ENCODE measurements at places on chromosomes 12 and 14.
A peak's percentile ranks its signal among the peaks of the same experiment; 100 is the strongest.

- DNase-seq, result no peak
Observed at GRCh38 chr14:72680853-72681640, 212.9 kb downstream of the DPF3 start.

DNA sequence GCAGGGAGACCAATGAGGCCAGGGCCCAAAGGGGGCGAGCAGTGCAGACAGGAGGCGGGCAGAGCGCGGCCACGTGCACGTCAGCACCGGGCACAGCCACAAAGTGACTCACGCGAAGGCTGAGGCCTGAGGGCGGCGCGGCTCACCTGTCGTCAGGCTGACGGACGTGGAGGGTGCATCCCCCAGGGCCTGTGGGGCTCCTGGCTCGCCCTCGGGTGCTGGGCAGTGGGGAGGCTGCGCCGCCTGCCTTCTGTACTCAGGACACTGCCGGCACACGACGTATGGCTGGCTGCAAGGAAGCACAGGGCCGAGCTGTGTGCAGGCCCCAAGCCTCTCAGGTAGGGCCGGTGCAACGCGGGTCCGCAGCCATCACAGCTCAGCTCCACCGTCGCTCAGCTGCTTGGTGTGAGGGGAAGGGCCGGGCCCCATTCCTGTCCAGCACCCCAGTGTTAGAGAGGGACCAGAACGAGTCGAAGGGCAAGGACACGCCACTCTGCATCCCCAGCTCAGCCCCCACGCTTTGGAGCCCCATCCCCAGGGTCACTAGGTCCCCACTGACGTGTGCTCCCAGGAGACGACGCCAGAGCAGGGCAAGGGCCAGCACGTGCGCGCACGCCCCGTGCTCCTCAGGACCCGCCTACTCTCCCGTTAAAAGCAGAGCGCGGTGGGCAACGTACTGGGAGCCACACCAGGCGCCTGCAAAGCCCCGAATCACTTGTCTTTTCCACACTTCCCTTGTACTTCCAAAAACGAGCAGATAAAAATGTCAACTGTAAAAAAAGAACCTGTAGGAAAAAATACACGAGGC, 24.8 kb upstream of the GOLGA3 start:
- DNase-seq, result no peak

- DNase-seq, result peak; percentile 54
Observed at GRCh38 chr12:91926848-91927247, 218.8 kb downstream of the BTG1 start.

DNA sequence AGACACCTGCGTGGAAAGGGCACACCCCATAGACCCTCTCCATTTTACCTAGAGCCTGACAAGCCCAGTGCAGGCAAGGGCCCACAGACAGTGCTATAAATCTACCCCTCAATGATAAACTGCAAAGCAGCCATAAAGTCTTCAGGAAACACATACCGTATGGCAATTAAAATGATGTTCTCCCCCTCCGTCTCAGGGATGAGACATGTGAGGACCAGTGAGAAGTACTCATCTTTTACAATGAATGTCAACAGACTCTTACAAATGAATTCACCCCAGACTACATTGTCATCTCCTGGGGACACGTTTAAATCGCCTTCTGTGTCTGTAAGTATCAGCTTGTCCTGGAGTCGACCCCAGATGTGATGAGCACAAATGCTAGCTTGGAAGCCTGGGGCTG, 362.7 kb downstream of the ADGRD1 start:
- no peak for DNase-seq

- DNase-seq, result no peak
Observed at GRCh38 chr12:47276253-47276620, 196.5 kb upstream of the AMIGO2 start.

DNA sequence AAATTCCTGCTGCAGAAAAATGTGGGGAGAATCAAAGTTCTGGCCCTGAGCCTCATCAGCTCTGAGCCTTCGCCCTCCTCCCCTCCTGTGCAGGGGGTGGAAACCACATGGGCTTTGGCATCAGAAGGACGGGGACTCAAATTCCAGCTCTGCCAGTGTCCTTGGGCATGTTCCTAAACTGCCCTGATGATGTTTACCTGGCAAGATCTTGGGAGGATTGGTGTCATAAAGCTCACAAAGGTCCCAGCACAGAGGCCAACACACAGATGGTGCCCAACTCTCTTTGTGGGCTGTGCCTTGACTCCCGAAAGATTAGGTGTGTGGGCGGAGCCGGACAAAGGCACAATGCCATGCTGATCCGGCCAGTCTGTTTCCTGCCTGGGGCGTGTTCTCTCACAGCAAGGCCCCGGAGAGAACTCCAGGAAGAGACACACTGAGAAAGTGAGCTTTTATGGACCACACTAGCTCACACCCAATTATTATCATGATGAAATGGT, 20.5 kb upstream of the CLMN start:
- no peak for DNase-seq

- DNase-seq, result no peak
Observed at GRCh38 chr14:104559804-104560585, 19.6 kb upstream of the C14orf180 start.

Data from NCI-H1092 (cell line).